ENCODE measurements at places on chromosomes 2 and 18.

DNA sequence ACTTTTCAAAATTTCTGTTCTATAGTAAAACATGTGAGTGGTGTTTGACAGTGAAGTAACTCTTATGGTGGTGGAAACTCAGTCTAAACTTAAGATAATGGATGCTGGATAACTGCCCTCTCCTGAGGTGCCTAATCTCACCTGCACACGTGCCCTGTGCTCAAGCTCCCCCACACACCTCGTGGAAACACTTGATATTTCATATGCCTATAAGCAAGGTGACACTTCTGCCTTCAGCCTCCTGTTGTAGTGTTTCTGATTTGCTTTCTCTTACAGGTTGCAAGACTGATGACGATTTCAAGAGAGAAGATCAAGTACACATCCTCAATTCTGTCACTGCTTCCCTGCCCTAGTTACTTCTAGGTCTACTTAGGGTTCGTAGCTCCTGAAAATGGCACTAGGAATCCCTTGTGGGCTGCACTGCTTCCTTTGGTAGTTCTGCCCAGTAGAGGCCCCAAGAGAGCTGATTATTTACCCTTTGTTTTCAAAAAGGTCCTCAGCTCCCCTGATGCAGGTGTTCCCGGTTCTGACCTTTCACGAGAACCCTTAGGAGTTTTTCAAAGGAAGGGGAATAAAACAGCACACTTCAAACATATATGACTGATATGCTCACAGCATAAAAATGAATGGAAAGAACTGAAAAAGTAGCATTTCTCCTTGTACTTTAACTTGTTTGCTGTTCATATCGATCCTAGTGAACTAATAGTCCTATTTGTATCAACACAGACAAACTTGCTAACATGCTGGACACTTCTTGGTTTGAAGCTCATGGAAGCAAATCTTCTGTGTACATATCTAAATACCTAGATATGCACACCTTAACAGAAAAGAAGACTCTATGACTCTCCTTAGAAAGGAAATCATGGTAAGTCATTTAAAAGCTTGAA, 6.7 kb downstream of the CAVIN2 start:
- DNase-seq: no peak

GRCh38 chr2:66362701-66363100, 72.2 kb upstream of the MEIS1 start:
- no peak for DNase-seq

GRCh38 chr2:27133905-27134780, at the start of gene PREB:
PREB (minus strand) TSS chr2:27134636; CDS start chr2:27134421, 215 bp downstream.
- DNase-seq: peak; percentile 93

- no peak for DNase-seq
Observed at GRCh38 chr2:44118257-44118656, 50.4 kb upstream of the PPM1B start.

DNA sequence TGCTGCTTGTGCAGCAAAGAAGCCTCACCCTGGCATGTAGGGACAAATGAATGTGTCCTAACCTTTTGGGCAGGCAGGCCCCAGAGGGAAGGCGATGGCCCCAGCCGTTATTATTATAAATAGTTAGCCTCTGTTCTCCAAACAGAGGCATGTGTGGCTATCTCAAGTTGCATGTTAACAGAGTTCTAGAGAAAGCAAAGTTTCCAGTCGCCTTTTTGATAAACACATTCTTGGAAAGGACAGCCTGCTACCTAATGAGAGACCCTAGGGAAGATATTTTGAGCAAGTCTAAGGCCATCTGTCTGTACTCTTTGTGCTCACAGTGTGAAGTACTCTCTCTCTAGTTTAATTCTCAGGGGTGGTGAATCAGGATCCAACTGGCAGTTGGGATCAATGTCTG, 97.4 kb upstream of the FHL2 start:
- no peak for DNase-seq

GRCh38 chr2:231601356-231602229, 8.9 kb downstream of the TEX44 start:
- DNase-seq: peak; percentile 57

GRCh38 chr2:136019825-136020224, 34.4 kb upstream of the DARS1 start:
- DNase-seq: no peak

DNA sequence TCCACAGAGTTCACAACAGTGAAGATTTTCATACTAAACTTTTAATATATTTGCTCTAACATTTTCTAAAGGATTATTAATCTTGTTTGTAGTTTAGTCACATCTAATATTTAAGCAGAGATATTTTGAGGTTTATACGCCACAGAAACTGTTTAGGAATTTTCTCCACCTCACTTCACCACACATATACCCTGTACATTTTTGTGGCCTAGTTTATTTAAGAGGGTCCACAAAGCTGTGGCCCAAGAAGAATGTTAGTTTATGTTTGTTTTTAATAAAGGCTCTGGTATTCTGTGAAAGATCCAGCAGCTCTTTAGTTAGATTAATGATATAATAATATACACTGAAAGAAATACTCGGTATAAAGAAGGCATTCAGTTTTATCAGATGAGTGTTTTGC, 132.7 kb upstream of the TTC27 start:
- no peak for DNase-seq

GRCh38 chr2:109229094-109229675, 100.2 kb downstream of the SH3RF3 start:
- no peak for DNase-seq

DNA sequence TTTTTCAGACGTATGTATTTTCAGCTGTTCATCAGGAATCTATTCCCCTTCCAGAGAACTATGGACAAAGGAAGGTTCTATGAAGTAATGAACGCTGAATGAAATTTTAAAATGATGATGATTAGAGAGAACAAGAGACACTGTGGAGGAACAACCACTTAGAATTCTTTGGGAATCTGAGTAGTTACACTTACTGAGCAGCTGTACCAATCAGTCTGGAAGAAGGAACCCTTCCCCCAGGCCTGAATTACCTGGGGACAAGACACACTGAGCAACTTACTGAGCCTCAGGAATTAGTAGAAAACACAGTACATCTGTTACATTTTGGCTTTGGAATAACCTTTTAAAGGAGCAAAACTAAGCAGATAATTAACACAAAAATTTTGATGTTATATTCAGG, 1.9 kb downstream of the MSTN start:
- no peak for DNase-seq

GRCh38 chr2:75491129-75491753, 69.5 kb downstream of the EVA1A start:
- no peak for DNase-seq

DNA sequence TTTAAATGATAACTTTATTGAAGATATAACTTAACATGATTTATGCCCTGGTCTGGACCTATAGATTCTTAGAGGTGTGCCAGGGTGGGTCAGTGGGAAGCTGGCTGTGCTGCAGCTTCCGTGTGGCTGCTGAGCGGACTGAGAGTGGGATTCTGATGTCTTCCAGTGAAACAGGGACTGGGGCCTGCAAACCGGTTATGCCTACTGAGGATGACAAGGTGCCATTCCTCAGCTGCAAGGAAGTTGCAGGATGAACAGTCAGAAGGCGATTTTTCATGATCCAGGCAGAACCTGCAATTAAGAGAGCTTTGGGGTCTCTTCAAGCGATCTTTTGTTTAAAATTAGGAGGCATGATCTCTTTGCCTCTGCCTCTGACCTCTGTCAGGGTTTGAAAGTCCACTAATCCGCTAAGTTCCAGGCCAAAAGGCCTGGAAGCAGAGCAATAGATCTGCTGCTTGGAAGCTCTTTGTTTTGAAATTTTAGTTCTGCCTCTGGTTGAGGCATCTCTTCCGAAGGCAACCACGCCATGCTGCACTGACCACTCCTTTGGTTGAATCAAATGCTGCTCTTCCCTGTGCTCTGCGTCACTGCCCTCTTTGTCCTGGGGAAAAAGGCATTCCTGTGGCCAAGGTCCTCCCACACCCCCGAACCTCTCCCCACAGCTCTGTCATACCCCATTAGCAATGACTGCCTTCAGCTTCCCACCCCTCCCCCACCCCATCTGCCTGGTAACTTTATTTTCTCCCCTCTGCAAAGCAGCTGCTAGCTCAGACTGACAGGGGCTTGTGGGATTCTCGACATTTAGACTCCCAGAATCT, 2.0 kb downstream of the TMEM169 start:
- DNase-seq: peak; percentile 80

- peak; percentile 46 for DNase-seq
Observed at GRCh38 chr2:86290596-86291327, 46.7 kb downstream of the REEP1 start.

- no peak for DNase-seq
Observed at GRCh38 chr2:233418761-233419546, 64.7 kb downstream of the DGKD start.

DNA sequence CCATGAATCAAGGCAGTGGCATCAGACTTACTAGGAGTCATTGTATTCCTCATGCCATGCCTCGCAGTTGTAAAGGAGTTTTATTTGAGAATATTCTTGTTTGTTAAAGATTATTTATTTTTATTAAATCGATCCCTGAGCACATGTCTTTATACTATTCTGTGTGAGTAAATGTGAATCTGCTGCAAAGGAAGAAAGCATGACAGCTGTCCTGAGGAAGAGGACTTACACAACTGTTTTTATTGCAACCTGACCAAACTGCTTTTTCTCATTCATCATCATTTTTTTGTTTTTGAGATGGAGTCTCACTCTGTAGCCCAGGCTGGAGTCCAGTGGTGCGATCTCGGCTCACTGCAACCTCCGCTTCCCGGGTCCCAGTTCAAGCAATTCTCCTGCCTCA, 34.1 kb downstream of the INO80D start:
- DNase-seq: no peak

GRCh38 chr2:242056785-242057184, 187.3 kb downstream of the RTP5 start:
- no peak for DNase-seq

DNA sequence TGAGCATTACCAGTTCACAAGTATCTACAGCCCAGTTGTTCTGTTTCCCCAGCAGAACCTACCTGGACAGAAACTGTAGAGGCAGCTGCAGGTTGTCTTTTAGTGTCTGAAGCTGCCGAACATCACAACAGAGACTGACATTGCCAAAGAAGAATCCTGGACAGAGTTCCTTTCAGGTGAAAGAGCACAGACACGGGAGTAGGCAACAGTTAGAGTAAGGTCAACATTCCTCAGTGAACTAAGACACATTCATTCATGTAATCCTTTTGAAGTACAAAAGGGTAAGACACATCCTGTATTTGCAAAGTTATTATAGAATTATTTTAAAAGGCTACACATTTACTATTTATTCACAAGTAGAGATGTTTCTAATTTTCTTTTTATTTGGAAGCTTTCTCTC, 14.3 kb downstream of the NPC1 start:
- DNase-seq: no peak

DNA sequence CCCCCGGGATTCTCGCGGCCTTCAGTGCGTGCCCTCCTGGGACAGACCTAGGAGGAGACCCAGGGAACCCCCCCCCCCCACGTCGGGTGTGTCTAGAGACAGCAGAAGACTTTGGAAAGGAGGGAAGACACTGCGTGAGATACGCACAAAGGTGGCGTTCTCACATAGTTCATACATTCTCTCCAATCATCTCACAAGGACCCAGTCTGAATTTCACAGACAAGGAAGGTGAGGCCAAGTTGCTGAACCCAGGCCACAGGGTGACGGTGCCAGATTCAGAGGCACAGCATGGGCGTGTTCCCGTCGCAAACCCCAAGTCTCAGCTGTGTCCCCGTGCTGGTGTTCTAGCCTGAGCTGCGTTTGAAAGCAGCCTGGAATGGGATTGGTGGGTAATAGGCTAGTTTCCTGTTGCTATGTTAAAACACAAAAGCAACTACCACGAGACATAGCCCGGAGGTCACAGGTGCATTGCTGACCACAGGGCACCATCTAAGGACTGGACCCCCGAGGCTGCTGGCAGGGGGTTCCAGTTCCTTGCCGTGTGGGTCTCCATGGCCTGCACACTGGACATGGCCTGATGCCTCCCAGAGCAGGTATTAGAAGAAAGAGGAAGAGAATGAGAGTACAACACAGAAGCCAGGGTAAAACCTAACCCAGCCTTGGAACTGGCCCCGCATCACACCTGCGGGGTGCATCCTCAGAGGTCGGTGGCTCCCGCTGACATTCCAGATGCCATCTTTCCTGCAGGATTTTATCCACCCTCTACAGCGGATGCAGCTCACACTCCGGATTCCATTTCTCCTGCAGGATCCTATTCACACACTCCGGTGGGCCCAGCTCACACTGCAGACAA, 1.1 kb upstream of the PXDN start:
- no peak for DNase-seq

DNA sequence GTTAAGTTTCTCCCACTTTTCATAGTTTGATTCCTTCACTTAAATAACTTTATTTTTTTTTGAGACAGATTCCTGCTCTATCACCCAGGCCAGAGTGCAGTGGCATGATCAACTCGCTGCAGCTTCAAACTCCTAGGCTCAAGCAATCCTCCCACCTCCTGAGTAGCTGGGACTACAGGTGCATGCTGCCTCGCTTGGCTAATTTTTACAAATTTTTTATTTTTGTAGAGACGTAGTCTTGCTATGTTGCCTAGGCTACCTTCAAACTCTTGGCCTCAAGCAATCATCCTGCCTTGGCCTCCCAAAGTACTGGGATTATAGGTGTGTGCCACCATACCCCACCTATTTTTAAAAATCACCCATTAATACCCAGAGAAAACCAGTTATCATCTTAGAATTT, 14.2 kb upstream of the WIPF1 start:
- DNase-seq: no peak

DNA sequence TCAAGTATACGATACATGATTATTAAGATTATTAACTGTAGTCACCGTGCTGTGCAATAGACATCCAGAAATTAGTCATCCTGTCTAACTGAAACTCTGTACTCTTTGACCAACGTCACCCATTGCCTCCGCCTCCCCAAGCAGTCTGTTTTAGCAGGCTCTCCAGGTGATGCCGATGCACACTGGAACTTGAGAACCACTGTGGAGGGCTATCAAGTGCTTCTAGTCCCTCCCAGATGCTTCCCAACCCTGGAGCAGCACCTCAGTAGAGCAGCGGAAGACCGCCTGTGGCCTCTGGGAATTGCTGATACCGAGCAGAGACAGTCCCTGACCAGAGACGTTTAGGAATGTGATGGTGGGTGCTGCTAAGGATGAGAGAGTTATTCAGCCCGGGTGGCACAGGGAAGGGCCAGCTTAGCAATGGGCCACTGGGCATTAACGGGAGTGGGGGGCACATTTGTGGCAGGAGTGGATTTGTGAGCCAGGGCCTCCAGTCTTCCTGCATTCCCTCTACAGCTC, 50.7 kb downstream of the LIPG start:
- no peak for DNase-seq

GRCh38 chr2:237901932-237902850, 42.8 kb downstream of the RAMP1 start:
- DNase-seq: no peak

All from foreskin melanocyte (primary cell).